ENCODE measurements at places on chromosomes 1 and 21. TPM values are rescaled to one million over a fixed set of nuclear protein-coding genes. Genes with fewer than 3 reads are reported as not detected.

FAM110D gene
- total RNA-seq = not detected

DNA sequence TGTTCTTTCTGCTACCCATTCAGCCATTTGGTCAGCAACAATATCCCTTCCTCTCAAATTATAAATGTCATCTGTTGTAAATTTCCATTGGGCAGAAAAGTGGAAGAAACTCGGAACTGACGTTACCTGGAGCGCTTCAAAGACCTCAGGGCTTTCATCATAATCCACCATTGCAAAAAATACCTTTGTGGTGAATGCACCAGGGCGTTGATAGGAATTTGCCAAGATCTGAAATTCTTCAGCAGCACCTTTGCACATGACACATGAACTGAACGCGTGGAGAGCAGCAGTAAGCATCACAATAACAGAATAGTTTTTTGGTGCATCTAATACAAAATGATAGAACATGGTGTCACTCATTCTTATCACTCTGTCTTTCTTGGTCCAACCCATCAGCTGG, 3.1 kb upstream of the TEKT2 start:
- DNase-seq = no peak

SHISA4 gene
- total RNA-seq = 0.73 TPM

GRCh38 chr1:29129916-29130315, 6.2 kb upstream of the TMEM200B start:
- no peak for DNase-seq
